ENCODE measurements at places on chromosomes 5 and 9.

DNA sequence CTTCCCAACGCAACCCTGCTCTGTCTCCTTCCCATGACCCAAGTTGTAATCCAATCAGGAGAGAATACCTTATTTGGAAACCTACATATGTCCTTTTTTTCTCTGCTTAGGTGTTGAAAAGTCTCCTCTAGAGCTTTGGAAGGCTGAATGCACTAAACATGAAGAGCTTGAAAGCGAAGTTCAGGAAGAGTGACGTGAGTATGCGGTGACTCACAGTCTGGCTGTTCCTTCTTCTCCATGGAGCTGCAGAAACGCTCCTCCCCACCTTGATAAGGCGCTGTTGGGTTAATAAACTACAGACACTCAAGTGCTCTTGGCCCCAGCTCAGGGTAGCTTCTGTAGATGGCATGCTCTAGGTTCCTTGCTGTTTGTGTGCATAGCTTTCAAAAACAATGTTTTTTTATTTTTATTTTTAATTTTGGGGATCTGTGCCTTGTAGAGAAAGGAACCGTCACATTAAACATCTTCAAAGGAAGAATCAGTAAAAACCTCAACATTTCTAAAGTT lies 30.7 kb downstream of the RAI14 start:
- no peak for DNase-seq

DNA sequence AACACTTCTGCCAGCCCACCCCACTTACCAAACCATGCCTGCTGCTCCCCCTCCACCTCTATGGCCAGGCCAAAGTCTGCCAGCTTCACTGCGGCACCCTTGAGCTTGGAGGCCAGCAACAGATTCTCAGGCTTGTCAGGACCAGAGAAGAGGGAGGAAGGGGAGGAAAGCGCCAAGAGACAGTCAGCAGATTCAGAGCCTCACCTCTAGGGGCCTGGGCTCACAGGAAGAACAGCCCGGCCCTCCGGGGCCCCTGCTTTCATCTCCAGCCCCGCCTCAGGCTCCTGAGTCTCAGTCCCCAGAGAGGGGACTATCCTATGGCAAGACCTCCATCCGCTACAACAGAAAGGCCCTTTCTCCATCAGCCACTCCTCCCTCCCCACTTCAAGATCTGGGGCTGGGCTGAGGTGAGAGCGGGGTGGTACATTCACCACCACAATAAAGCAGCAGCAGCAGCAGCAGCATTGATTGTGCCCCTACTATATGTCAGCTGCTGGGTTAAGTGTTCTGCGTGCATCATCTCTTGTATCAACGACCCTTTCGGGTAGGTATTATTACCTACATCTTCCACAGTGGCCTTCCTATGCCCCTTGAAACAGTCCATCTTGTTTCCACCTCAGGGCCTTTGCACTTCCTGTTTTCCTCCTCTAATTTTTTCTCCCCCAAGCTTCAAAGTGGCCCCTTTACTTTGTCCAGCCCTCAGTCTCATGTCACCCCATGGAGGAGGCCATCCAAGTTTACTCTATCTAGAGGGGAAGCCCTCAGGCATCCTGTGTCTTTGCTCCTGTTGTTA lies 36.0 kb downstream of the CAMK2A start:
- DNase-seq: no peak

DNA sequence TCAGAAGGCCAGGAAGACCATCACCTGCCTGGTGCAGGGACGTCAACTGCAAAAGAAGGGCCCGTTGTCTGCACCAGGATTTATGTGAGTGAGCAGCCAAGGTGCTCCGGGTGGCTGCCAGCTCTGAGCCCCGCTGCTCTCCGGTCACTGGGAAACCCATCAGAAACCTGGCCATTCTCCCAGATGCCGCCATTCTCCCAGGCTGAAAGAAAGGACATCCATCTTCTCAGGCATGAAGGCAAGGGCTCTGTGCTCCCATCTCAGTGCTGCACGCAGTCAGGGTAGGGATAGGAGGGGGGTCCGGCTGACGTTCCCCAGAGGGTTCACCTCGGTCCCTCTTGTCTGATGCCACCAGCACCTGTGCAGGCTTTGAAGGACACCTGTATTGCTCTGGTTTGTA lies 158.4 kb downstream of the ERCC6L2 start:
- no peak for DNase-seq

DNA sequence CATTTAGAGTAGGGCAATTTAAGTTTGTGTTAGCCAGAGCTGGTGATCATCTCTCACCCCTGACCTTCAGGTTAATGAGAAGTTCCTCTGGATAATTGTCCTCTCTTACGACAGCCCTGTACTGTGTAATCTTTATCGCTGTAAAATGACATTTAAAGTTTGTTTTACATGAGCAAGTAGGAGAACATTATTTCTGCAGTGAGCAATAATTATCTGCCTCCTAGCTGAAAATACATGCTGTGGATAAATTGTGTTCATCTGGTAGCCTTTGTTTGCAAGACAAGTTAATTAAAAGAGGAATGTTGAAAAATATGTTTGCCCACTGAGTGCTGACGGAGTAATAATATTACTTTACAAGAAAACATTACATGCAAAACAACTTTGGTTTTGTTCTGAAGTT lies 1083.8 kb upstream of the NUDT12 start:
- DNase-seq: no peak

DNA sequence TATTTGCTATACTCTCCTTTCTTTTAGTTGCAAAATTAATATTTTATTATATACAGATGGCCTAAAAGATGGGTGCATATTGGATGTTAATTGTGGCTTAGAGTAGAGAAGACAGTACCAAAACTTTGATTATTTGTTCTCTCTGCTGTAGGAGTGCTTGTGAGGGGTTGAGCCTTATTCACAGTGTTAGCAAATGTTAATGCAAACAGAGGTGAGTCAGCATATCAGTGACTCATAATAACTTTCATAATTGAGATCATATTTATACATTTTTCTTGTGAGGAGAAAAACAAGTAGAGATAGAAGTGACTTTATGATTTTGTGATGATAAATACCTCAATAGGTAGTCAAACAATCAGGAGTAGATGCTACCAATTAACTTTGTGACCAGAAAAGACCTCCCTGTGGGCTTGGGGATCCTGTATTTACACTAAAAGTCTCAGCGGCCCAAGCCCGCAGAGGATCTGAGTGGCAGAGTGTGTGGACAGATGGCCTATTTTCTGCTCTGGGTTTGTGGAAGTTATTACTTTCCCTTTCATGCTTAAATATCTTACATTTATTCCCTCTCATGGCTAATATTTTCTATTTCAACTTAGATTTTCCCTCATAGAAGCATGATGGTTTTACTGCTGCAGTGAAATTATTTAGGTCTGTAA lies 226.5 kb downstream of the TAF11L14 start:
- DNase-seq: no peak

GRCh38 chr9:137021979-137022661 lies 5.9 kb downstream of the ABCA2 start:
- DNase-seq: no peak

GRCh38 chr9:33264003-33264472 lies 470 bp downstream of the BAG1 start:
- DNase-seq: no peak

DNA sequence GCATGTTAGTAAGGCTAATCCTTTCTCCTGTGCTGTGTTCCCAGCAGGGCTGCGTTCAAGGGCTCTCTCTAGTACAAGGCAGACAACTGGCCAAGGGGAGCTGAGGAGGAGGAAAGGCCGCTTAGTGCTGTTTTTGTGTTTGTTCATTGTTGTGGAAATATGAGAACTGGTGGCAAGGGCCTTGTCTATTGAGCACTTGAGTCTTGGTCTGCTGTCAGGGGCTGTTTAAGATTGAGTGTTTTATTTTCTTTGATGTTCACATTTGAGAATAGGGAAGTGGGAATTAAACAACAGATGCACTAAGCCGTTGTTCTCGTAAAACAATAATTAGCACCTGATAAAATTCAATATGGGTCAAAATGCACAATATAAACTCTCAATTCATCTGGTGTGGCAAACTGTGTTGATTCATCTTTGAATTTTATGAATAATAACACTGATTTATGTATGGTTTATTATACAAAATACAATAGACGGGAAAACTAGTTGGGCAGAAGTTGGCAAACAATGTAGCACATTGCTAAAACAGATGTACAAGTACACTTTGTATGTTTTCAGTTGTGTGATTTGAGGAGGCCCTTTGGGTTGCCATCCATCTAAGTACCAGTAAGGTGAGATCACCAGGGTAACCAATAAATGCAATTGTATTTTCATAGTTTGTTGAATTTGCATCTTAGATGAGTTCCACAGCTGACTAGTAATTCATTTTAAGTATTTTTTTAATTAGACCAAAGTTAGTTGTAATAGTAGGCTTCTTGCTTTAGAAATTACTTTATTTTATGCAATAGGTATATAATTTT lies 97.6 kb upstream of the GRHPR start:
- no peak for DNase-seq

- no peak for DNase-seq
Observed at GRCh38 chr5:56535347-56535746, 280.0 kb upstream of the MAP3K1 start.

- DNase-seq: no peak
Observed at GRCh38 chr9:79555474-79556089, 16.2 kb upstream of the TLE4 start.

- DNase-seq: no peak
Observed at GRCh38 chr9:79403495-79403894, 168.3 kb upstream of the TLE4 start.

- no peak for DNase-seq
Observed at GRCh38 chr5:150057052-150057451, 29.3 kb downstream of the CSF1R start.

GRCh38 chr9:130946766-130947617 lies 7.9 kb upstream of the FIBCD1 start:
- no peak for DNase-seq

DNA sequence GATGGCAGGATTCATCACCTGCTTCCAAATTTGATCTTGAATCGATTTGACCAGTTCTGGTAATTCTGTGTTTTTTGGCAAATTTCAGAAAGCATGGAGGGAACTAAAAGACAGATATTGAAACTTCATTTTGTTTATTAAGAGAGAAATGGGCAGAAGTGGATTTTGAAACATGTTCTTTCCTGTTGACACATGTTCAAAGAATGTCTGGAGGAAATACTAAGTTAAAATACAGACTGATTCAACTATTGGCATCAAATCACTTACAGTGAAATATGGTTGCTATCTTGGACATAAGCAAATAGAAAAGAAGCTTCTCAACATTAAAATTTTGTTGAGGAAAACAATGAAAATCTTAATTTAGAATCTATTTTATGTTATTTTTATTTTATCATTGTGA lies 19.3 kb upstream of the GZMK start:
- no peak for DNase-seq

DNA sequence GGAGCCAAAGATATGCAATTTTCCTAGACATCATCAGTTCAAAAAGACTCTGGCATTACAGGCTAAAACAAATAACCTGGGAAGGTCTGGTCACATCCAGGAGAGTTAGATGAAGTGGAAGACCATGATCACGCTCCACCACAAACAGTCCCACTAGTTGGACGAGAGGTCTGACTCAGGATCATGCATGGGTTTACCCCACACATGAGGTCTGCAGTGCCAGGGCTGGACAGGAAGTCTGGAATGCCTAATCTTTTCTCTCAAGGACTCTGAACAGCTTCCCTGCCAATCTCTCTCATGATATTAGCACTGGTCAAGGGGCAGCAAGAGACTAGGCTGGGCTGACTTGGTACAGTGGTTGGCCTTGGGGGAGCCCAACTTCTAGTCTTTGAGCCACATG lies 7.1 kb downstream of the PRUNE2 start:
- no peak for DNase-seq

DNA sequence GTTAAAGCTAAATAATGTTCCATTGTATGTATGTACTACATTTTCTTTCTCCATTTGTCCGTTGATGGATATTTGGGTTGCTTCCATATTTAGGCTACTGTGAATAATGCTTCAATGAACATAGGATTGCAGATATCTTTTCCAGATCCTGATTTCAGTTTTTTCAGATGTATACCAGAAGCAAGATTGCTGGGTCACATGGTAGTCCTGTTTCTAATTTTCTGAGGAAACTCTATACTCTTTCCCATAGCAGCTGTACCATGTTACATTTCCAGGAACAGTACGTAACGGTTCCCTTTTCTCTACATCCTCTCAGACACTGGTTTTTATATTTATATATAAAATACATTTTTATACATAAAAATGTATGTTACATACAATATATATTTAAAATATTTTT lies 121.8 kb downstream of the GCNT1 start:
- no peak for DNase-seq

- DNase-seq: peak; percentile 30
Observed at GRCh38 chr5:149141224-149141956, at the start of gene ABLIM3. Gene ABLIM3, plus strand, starts transcription at chr5:149141493. Its CDS starts 603 bp downstream, at chr5:149142096.

- DNase-seq: no peak
Observed at GRCh38 chr5:157275403-157275802, 9.5 kb downstream of the CYFIP2 start.

DNA sequence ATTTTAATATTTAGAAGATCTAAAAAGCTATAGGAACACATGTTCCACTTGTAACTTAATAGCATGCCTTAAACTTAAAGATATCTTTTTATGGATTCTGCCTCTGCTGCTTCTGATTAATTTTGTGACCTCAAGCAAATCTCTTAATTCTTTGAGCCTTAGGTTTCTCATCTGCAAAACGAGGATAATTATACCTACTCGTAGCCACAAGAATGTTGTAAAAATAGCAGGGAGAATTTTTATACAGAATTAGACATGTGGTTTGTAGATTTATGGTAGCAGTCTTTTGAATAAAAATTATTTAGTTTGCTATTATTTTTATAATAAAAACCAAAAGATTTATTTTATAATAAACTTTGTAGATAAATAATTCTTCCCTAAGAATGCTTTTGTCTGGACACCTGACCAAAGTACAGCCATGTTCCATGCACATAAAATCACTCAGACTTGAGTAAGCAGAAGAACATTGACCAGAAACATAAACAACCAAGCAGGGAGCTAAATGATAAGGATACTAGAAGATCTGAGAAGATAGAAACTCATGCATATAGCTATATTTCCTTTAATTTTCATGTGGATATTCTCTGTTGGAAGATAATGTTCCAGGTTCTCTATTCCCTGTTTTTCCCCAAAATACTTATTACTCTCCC lies 18.5 kb downstream of the C9orf85 start:
- no peak for DNase-seq

DNA sequence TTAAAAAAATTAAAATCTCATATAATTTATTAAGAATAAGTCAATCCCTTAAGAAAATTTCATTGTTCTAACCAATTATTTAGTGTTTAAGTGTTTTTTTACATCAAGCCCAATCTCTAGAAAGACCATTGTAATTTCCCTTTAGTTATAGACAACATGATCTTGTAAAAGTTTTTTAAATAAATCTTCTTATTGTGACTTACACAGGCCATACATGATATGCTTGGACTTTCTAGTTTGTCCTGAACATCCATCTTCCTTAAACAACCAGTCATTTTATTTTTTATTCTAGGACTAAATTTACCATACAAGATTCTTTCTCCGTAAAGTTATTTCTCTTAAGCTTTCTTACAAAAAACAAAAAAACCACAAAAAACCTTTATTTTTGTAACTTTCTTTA lies 126.5 kb upstream of the MAST4 start:
- no peak for DNase-seq

Data from D721Med (cell line).